NCI-H460 (cell line): ENCODE measurements at places on chromosomes 7 and 10.

DNA sequence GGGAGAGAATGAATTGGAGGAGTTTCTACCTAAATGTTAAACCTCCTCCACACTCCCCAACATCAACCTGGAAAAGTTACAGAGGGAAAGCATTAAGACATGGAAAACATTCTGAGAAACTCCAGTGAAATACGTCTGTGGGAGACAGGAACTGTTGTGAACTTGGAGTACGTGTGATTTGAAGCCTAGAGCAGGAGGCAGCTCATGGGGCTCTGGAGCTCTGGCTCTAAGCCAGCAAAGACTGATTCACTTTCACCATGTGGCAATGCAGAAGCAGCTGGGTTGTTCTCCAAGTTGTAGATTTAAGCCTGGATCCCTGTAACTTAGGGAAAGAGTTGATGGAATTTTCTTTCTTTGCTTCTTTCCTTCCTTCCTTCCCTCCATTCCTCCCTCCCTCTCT, 503.2 kb downstream of the NRG3 start:
- no peak for DNase-seq

- DNase-seq = no peak
These were observed 119.3 kb downstream of the NRP1 start for GRCh38 chr10:33215154-33215553.

GRCh38 chr10:13891128-13892000, 304.6 kb downstream of the PRPF18 start:
- DNase-seq = no peak

GRCh38 chr10:130399425-130399950, 263.3 kb downstream of the GLRX3 start:
- DNase-seq = no peak

DNA sequence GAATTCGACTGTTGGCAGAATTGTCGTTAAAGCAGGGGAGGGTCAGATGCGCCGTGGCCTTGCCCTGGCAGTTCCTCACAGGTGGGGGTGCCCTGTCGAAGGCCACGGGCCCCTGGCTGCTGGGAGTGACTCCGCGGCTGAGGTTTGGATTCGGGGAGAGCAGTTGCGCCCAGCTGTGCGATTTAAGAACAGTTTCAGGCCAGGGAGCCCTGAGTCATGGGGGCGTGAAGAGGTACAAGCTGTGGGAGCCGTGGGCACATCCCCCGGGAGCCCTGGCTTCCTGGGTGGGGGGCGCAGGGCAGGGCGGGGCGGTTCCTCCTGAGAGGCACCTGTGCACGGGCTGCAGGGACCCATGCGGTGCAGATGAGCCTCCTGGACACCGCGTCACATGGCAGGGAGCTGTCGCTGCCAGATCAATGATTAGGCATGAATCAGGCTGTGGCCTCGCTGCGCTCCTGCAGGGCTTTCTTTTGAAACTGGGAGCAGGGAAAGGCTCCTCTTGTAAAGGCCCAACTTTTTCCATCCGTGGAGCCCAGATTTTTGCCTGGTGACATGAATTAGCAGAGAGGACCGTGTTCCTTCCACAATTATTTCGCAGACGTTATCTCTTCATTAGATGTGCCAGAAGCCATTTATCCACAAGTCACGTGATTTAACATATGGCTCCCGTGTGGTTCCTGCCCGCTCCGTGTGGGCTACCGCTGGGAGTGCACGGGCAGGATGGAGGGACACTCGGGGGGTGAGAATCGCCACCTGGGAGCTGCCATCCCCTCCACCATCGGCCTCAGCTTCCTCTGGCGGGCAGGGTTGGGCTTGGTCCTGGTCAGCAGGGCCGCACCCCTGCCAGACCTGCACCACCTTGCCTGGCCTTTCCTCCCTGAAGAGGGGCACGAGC, 918 bp downstream of the PWWP2B start:
- no peak for DNase-seq

DNA sequence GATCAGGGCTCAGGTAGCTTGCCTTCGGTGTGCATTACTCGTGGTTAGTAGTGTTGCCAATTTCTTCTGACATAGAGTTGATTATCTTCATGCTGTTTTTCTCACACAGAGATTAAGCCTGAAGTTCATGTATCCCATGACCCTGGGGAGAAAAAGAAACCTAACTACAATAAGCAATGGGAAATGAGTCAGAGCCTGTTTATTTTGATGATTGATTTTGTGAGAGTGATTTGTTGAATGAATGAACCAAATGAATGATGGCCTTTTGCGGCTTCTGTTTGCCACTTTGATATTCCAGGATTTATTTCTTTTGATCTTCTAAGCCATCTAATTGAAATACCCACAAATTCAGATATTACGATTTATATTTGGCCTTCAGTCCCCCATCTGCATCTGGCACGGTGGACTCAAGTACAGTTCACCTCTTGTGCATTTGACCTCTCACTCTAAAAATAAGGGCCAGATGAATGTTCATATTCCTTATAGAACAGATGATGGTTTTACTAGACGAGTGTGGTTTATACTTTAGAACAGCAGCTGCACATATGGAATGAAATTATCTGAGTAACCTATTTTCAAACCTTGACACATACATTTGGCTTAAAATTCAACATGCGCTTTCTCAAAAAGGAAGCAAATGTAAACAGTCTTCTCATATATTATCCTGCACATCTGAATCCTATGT, 110.7 kb downstream of the PLCE1 start:
- no peak for DNase-seq

DNA sequence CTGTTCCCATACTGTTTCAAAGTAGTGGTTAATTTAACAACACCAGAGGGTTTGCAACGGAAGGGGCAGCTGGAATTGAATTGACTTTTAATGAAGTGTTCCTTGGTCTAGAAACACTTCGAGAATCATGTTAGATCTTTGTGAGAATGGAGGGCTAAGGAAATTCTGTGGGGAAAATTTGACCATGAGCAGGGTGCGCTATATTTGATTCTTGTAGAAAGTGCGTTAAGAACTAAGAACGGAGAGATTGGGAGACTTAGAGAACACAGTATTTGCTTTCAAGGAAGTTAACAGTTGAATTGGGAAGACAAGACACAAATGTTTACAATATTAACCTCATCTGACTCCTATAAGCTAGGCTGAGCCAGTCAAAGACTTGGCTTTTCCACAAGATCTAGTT, 1.2 kb downstream of the ZNF212 start:
- DNase-seq = no peak

DNA sequence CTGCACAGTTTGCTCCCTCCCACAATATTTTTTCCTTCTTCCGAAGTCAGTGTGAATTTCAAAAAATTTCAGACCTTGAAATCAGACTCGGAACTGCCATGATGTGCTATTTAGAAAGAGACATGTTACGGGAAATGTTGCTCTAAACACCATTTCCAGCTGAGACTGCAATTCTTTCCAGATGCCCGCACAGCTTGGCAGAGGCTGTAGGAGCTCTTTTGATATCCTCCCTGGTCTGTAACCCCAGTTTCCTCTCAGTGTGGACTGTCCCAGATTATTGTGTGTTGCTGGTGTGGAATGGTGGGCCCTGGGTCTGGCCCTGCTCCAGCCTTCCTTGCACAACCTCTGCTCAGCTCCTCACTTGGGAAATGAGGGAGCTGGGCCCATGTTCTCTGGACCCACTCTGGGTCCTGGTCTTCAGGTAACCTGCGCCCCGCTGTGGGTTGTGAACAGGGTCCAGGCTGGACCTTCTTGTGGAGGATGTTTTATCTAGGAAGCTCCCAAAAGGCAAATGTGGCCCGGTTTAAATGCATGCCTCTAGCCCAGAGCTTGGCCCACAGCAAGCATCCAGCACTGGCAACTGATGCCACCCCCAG, 172.8 kb upstream of the CXCL12 start:
- no peak for DNase-seq

- no peak for DNase-seq
These were observed 22.6 kb upstream of the PRTFDC1 start for GRCh38 chr10:24974976-24975375.

- no peak for DNase-seq
These were observed 112.6 kb downstream of the WDR37 start for GRCh38 chr10:1168763-1169162.
